ENCODE measurements at places on chromosomes 2 and 18. TPM values are rescaled to one million over a fixed set of nuclear protein-coding genes. Genes with fewer than 3 reads are reported as not detected.

WNT6 gene
- not detected for total RNA-seq

ORC4 gene
- total RNA-seq, result 33.6 TPM

DNA sequence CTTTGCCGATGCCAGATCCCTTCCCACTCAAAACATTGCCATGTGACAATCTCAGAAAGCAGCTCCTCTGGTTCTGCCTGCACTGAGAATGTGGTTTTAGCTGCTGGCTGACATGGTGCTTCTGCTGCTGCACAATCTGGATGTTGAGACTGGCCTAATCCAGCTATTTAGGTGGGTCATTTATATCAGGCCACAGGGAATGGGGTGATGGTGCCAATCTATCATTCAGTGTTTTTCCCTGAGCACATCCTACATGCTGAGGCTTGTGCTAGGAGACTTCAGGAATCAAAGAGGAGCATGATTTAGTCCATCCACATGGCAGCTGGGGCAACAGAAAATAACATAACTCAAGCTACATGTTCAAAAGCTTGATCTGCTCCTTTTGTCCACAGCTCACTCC is 144.7 kb downstream of the CYRIA start:
- H3K27ac ChIP-seq, result no peak overlapping the region
- DNase-seq, result no peak
- H3K4me3 ChIP-seq, result no peak overlapping the region
- peaks cover 3% of the 10 kb centered on the region for H3K27me3 ChIP-seq
- no peaks in the 10 kb centered on the region for H3K4me1 ChIP-seq

NPHP1 gene
- total RNA-seq, result 5.5 TPM

GRCh38 chr2:206443735-206444527 is 599 bp downstream of the ADAM23 start:
- no peaks in the 10 kb centered on the region for H3K36me3 ChIP-seq
- no peak overlapping the region for H3K27ac ChIP-seq
- no peak for DNase-seq
- H3K27me3 ChIP-seq, result peaks cover 21% of the 10 kb centered on the region
- H3K4me3 ChIP-seq, result peak overlapping the region; percentile 86

DNA sequence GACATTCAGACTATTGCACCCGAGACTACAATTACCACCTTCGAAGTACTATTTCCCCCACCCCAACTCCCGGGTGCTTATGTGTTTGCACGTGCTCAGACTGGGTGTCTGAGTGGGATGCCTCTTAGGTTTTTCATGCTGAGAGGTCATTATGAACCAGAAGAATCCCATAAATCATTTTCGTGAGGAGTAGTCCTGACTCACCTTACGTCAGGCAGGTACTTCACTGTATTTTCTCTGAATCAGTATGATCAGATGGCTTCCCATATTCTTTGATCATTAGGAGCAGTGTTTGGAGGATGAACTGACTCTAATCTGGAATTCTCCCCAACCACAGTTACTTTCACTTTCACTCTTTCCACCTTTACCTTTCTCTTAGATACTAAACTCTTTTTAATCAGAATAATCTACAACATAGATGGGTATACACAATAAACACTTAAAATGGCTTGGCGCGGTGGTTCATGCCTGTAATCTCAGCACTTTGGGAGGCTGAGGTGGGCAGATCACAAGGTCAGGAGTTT is 38.4 kb upstream of the STAT4 start:
- H3K4me1 ChIP-seq, result peaks cover 27% of the 10 kb centered on the region
- no peak overlapping the region for H3K27ac ChIP-seq
- peak overlapping the region; percentile 53 for H3K4me3 ChIP-seq
- no peaks in the 10 kb centered on the region for H3K36me3 ChIP-seq
- no peak for DNase-seq
- no peaks in the 10 kb centered on the region for H3K27me3 ChIP-seq

Measured in HFFc6 (cell line).